Activated CD4-positive, alpha-beta memory T cell treated with anti-CD3 and anti-CD28 coated beads for 36 hours (primary cell): ENCODE measurements at places on chromosomes 1 and 21.

DNA sequence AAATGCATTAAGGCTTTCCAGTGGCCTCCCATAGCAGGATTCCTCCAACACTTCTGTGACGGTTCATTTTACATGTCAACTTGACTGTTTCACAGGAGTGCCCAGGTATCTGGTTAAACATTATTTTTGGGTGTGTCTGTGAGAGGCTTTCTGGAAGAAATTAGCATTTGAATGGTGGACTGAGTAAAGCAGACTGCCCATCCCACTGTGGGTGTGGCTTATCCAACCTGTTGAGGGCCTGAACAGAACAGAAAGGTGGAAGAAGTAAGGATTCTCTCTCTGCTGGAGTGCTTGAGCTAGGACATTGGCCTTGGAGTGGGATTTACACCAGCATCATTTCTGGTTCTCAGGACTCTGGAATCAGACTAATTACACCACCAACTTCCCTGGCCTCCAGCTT is 85.6 kb downstream of the RGS7 start:
- no peak for DNase-seq

GRCh38 chr1:4661595-4661917 is 7.1 kb downstream of the AJAP1 start:
- no peak for DNase-seq

DNA sequence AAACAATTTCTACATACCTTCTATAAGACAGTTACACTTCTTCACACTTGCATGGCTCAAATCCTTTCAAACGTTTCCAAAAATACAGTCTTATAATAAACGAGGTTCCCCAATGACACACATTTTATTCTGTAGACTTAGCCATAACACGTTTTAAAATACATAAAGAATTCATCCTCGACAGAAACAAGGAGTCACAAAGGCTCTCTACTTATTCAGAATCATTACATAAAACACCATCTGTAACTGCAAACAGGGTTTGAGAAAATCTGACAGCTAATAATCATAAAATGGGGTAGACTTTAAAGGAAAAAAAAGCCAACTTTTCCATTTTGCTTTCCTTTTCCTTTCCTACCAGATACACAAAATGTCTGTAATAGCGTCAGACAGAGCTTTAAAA is 1.8 kb downstream of the PIK3R3 start:
- DNase-seq = no peak

DNA sequence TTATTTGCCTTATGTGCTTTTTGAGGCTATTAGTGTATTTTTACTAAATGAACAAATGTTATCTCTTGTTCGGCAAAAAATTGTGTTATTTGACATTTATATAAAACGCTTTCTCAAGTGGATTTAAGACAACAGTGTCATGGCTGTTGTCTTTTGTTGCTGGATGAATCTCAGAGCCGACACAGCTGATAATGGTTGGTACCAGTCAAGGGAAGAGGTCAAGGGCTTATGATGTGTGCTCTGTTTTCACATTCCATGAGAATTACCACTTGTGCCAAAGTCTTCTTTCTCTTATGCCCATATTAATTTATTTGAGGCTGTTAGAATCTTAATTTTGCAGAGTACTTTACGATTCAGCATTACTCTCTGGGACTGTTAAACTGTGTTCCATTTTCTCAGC is 17.9 kb upstream of the CD101 start:
- no peak for DNase-seq

DNA sequence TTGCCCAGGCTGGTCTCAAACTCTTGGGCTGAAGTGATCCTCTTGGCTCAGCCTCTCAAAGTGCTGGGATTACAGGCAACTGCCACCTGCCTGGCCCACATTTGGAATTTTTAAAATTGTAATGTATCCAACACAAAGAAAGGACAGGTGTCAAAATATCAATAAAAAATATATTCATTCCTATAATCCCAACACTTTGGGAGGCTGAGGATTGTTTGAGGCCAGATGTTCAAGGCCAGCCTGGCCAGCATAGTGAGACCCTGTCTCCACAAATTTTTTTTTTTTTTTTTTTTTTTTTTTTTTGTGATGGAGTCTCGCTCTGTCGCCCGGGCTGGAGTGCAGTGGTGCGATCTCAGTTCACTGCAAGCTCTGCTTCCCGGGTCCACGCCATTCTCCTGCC is 10.0 kb downstream of the HES2 start:
- DNase-seq = no peak

DNA sequence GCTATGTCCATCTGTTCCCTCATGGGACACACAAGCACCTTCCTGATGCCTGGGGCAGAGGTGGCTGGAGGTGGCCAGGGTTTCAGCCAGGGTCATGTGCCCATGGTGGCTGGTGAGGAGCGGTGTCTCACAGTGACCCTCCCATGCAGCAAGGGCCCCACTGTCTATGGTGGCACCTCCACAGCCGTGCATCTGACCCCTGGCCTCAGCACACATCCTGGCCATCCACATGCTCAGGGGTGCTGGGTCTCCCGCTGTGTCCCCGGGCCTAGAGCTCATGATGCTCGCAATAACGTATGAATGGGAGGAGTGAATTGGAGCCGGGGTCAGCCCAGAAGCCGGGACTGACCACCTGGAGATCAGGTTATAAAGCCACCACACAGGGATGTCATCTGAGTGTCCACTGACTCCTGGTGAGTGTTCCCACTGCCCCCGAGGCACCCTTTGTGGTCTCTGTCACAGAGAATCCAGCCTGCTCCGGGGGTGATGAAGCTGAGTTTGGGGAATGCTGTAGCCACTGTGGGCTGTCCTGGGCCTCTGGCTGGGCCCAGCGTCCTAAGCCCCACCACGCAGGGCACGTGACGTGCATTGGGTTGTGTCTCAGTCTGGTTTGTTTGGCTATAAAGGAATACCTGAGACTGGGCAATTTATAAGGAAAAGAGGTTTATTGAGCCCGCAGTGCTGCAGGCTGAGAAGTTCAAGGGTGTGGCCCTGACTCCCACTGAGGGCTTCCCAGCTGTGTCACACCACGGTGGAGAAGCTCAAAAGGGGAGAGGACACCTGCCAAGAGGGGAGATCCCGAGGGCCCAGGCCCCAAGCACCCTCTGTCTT is 51.7 kb downstream of the SIK1 start:
- DNase-seq = no peak

- peak; percentile 29 for DNase-seq
Measured at GRCh38 chr1:12436345-12436658, 181.7 kb downstream of the DHRS3 start.

GRCh38 chr1:67853704-67854103 is 20.4 kb upstream of the GNG12 start:
- DNase-seq = peak; percentile 19

DNA sequence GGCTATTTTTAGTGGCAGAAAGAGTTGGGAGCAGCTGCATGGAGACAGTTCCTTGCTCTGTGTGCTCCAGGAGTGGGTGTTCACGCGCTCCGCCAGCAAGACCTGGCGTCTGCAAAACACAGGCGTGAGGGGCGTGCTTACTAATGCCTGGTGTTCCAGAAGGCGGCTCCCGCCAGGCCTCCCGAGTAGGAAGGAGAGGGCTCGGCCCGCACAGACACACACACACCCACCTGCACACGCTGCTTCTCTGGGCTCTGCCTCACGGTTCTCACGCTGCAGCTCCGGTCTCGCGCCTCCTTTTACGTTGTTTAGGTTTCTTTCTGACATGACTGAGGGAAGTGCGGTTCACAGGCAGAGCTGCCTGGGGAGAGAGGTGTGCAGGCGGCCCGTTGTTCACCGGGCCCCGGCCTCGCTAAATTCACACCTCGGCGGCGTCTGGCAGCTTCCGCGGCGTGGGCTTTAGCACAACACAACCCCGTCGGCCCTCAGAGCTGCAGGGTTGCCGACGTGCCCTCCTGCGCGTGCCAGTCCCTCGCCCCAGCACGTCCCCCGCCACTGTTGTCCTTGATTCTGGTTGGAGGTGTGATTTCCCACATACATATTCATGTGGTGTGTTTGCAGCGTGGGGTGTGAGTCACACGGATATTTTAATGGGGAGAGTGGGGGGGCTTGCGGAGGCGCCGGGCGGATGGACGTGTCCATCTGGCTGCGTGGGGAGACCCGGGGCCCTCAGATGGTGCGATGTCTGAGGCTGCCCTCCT is 77.0 kb downstream of the SKI start:
- no peak for DNase-seq

- no peak for DNase-seq
Measured at GRCh38 chr1:5909576-5910275, 82.5 kb downstream of the NPHP4 start.

DNA sequence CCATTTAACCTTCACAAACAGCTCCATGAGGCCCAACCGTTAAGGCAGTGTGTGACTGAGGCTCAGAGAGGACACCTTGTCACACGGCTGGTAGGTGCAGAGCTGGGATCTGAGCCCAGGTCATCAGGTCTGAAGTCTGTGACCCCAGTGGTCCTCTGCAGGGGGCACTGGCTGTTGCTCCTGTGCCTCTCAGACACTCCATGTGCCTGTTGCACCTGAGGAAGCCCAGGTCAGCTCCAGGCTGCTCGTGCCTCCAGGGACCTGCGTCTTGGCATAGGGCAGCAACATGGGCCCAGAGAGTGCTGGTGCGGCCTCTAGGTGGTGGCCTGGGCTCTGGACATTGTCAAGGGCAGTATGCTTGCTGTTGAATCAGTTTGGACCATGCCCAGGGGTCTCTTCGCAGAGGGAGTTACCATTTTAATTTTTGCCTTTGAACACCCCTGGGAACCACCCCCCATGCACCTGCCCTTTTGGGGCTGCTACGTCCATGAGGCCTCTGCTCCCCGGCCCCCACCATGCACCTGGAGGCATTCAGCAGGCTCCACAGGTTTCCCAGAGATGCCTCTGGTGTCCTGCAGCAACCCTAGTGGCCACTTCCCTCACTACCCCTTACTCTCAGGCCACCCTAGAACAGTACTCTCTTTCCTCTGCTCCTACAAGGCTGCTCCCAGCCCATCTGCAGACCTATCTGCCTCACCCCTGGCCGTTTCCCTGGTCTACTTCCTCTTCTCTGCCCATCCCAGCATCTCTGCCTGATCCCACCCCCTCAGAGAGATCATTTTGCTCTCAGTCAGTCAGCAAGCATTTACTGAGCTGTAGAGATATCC is 25.2 kb upstream of the EPS8L3 start:
- DNase-seq = peak; percentile 35

DNA sequence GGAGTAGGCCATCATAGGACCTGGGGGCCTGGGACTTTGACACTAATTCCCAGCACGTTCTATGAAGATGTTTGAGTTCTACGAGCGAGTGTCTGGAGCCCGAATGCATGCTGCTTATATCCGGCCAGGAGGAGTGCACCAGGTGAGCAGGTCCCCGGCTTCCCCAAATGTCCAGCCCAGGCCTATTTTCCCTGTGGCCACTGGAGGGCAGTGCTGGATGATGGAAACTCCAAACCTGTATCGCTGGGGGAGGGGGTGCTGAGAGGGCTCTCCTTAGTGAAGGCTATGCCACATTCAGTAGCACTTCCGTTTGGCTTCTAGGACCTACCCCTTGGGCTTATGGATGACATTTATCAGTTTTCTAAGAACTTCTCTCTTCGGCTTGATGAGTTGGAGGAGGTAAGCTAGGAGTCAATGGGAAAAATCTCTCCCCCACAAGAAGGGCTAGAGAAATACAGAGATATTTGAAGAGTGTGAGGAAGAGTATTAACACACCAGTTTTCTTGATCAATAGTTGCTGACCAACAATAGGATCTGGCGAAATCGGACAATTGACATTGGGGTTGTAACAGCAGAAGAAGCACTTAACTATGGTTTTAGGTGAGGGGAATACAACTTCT is 5.2 kb upstream of the FCER1G start:
- peak; percentile 83 for DNase-seq

DNA sequence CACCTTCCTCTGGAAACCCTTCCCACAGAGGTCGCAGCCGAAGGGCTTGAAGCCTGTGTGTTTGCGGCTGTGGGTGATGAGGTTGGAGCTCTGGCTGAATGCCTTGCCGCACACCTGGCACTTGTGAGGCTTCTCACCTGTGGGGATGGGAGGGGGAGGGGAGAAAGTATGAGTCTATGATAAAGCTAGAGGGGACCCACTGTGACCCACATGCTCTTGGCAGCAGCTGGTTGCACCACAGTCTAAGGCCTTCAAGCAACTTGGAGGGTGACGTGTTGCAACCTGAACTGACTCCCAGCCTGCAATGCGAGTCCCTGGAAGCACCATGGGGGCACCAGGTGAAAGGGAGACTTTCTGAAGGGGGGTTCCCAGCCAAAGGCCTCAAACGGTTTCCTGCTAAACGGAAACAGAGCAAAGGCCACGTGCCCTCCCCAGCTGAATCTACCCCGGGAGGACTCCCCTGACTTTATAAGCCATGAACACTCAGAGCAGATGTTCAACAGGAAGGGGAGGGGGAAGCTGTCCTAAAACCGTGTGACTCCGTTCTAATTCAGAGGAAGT is 10.6 kb downstream of the GFI1 start:
- DNase-seq = peak; percentile 85

DNA sequence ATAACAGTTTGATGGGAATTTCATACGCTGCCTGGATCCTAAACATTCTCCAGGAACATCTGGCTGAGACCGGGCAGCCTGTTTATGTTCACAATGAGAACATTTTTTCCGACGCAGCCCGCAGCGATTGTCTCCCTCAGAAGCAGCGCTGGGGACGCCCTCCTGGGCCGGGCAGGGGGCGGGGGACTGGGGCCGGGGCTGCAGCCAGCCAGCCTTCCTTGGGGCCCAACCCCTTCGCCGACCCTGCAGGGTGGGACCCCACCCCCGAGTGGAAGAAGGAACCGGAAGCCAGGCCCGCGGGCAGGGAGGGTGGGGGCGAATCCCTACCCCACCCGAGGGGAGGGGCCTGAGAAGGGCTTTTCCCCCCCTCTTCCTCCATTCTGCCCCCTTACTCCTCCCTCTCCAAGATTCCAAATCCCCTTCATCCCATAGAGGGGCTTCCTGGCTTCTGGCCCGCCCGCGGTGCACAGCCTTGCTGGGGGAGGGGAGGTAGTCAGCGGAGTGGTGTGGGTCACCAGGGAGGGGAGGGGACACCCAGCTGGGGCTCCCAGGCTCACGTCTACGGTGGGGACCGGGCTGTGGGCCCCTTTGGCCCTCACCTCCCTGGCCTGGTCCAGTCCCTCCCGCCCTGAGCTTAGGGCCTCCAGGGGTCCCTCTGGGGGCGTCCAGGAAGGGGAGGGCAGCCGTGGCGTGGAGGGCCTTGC is 60.6 kb downstream of the WNT9A start:
- DNase-seq = peak; percentile 40

- no peak for DNase-seq
Measured at GRCh38 chr21:36981049-36981391, 14.6 kb upstream of the HLCS start.

DNA sequence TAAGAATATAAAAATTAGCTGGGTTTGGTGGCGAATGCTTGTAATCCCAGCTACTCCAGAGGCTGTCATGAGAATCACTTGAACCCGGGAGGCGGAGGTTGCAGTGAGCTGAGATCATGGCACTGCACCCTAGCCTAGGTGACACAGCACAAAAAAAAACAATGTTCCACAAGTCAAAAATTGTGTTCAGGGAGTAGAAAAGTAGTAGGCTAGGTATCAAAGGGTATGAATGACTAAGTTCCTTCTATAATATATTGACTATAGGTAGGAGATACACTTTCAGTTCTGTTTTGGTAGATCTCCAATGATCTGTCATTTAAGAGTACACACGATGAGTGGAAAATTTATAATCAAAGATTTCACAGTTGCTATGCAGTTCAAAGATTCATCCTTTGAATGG is 16.7 kb downstream of the USP48 start:
- DNase-seq = peak; percentile 28
